Activated CD4-positive, alpha-beta T cell treated with anti-CD3 and anti-CD28 coated beads, Interleukin-2, amount 10 ng/mL, durations not matched to agents 7 days and 5 days (primary cell): ENCODE measurements at places on chromosomes 5 and 9. TPM values are rescaled to one million over a fixed set of nuclear protein-coding genes. Genes with fewer than 3 reads are reported as not detected.

DNA sequence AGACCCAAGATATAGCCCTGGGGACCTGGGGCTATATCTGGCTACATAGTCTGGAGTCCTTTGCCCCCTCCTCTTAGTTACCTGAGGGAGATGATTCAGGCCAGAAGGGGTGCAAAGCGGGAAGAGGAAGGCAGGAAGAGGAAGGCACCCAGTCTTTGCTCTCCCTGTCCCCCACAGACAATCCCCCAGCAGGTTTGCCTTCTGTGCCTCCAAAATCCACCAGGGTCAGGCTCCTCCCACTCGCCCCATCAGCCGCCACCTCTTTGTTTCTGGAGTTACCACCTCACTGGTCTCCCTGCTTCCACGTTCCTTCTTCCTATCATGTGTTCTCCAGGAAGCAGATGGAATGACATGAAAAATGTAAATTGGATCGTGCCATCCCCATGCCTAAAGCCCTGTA is 31.2 kb upstream of the FABP6 start:
- DNase-seq = no peak

DNA sequence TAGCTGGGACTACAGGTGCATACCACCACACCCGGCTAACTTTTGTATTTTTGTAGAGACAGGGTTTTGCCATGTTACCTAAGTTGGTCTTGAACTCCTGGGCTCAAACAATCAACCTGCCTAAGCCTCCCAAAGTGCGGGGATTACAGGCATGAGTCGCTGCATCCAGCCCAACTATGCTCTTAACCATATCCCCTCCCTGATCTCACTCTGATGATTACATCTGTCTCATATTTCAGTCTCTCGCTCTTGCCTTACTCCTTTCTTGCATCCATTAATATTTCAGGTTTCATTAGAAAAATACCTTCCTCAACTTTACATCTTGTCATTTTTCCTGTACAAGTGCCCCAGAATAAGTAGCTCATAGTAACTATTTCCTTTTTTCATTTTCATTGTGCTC is 61.0 kb upstream of the BASP1 start:
- DNase-seq = no peak

- no peak for DNase-seq
Observed at GRCh38 chr9:137174722-137175293, 3.0 kb upstream of the TMEM210 start.

DNA sequence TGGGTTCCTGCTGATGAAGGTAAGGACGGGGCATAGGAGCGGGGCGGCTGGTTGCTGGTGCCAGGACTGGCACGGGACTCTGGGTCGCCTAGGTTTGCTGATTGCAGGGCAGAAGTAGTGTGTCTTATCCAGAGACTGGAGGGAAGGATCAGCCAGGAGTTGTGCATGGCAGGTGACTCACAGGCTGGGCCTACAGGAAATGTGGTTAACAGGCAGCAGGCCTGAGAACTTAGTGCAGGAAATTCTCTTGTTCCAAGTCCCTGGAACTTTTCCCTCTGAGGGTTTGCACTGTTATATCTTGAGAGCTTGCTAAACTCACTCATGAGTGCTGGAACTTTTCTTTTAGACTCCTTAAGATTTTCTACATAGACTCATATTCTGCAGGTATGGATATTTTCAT is 95.1 kb downstream of the ANXA2R start:
- DNase-seq = no peak

GRCh38 chr5:163574472-163575440 is 69.3 kb downstream of the MAT2B start:
- DNase-seq = no peak

- no peak for DNase-seq
Observed at GRCh38 chr5:9632495-9632894, 2.3 kb upstream of the TAS2R1 start.

GRCh38 chr5:111211341-111211740 is 12.8 kb upstream of the CAMK4 start:
- DNase-seq = no peak

GRCh38 chr5:55347786-55348185 is 40.0 kb downstream of the MTREX start:
- DNase-seq = no peak

GRCh38 chr9:77463151-77463550 is 185.0 kb downstream of the GNA14 start:
- no peak for DNase-seq

DNA sequence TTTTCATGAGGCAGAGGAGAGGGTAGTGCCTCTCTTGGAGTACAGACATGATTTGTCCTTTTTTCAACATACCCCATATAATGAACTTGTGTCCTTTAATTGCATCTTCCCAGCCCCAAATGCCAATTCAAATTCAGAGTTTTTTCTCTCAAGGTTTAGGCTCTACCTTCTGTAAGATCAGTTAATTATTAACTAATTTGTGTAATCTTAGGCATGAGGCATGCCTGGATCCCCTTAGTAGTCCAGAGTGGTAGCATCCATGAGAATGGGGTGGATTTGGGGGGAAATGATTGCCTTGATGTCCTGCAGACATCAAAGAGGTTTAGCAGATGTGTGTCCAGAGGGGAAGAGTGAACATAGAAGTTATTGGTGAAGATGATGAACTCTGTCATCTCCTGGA is 533.3 kb downstream of the LRRC70 start:
- no peak for DNase-seq

DNA sequence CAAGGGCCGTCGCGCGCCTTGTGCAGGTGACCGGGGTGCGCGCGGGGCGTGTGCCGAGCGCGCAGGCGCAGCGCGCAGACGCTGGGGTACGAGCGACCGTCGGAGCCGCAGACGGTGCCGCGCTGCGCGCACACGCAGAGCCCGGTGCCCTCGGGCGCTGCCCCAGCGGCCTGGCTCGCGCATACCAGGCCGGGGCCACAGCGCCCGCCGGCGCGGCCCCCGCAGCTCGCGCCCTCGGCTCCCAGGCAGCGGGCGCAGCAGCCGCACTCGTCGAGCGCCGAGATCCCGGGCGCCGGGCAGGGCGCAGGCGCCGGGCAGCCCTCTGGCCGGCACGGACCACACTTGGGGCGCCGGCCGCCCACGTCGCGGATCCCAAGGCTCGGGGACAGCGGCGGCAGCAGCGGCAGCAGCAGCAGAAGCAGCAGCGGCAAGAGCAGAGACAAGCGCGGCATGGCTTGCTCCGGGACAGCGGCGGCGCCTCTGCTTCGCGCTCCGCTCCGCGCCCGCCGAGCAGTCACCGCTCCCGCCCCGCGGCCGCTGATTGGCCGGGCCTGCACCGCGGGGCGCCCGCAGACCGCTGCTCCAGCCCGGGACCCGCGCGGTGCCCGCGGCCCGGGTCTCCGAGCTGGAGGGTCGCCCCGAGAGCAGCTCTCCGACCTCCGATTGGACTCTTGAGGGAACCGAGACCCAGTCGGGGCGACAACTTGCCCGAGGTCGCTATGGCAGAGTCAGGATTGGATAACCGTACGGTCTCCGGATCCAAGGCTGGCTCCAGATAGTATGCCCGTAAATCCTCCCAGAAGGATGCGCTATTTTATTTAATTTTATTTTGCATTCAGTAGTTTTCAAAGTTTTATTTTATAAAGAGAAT is at the start of gene IGFBPL1:
Gene IGFBPL1 (minus strand): TSS at position 482 of the 871 bp plus-strand sequence. CDS start 30 bp downstream, at position 452.
- no peak for DNase-seq

- DNase-seq = no peak
Observed at GRCh38 chr9:133856798-133857197, 118.6 kb upstream of the SARDH start.

DNA sequence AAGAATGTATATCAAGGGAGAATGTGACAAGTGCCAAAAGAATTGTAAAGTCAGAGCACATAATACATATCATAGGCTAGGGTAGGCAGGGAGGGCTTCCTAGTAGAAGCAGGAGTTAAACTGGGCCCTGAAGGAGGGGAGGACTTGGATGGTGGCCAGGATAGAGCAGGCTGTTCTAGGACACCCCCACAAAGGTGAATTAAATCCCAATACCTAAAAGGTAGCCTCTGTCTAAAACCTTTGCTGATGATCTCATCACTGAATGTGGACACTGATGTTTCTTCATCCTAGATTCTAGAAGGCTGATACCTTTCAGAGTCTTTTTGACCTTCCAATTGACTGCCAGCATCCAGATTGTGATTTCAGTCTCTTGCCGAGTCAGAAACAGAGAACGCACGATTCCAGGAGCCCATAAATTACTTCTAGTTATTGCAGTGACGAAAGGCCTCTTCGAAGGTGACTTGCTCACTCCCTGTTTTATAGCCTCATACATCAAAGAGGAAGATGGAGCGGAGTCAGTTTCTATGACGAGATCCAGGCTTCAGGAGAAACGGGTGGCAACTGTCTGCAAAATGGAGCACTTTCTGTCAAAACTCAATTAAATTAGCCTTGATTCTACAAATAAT is 43.2 kb downstream of the KIF4B start:
- no peak for DNase-seq

DNA sequence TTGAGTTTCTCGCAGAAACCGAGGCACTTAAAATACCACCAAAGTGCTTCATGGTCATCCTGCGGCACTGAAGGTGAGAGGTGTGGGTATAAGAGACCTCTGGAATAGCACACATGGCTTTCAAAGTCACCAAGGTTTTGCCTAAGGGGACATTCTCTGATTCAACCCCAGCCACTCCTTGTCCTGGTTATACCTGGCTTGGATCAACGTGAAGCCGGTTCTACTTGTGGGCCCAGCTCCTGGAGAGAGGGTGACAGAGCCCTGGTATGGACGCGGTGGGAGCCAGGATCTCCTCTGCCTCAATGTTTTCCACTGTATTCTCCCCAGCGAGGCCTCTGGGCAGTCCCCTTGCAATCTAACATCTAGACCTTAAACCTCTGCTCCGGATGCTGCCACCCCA is 132.0 kb downstream of the FSTL4 start:
- DNase-seq = no peak

SPINK6 gene
- not detected for total RNA-seq

TAF11L13 gene
- total RNA-seq = not detected

DAB2 gene
- total RNA-seq = not detected

SERINC5 gene
- 88.8 TPM for total RNA-seq

ALDH1A1 gene
- total RNA-seq = not detected

C5orf52 gene
- not detected for total RNA-seq

KCNV2 gene
- total RNA-seq = not detected

PLPP7 gene
- total RNA-seq = not detected

SPINK7 gene
- not detected for total RNA-seq
